ENCODE measurements at places on chromosomes 1 and 21.

DNA sequence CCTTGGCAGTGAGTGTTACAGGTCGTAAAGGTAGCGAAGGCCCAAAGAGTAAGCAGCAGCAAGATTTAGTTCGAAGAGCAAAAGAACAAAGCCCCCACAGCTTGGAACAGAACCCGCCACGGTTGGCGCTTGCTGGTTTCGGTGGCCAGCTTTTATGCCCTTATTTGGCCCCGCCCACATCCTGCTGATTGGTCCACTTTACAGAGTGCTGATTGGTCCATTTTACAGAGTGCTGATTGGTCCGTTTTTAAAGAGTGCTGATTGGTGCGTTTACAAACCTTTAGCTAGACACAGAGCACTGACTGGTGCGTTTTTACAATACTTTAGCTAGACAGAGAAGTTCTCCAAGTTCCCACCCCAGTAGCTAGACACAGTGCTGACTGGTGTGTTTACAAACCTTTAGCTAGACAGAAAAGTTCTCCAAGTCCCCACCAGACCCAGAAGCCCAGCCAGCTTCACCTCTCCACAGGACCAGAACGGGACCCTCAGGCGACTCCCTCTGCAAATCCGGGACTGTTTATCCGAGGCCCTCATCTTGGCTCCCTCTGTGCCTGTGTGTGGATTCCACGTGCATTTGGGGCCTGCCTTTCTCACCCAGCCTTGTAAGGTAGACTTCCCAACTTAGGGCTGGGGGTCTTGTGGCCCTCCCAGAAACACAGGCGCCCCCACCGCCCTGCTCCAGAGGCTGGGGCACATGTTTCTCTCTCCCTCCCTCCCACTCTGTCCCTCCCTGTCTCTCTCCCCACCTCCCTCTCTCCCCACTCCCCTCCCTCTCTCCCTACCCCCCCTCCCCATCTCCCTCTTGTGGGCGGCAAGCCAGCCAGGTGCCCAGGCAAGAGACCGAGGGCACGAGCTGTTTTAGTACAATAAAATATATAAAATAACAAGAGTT, 12.6 kb downstream of the FTCD start:
- no peak for DNase-seq

GRCh38 chr1:208731981-208732821, 488.0 kb upstream of the PLXNA2 start:
- no peak for DNase-seq

DNA sequence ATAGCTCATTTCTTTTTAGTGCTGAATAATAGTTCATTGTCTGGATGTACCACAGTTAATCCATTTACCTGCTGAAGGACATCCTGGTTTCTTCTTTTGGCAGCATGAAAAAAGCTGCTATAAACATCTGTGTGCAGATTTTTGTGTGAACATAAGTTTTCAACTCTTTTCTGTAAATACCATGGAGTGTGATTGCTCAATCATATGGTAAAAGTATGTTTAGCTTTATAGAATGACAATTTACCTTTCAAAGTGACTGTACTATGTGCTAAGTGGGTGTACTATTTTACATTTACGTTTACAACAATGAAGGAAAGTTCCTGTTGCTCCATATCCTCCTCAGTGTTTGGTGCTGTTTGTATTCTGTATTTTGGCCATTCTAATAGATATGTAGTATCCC, 49.0 kb downstream of the RUNX3 start:
- DNase-seq: no peak

DNA sequence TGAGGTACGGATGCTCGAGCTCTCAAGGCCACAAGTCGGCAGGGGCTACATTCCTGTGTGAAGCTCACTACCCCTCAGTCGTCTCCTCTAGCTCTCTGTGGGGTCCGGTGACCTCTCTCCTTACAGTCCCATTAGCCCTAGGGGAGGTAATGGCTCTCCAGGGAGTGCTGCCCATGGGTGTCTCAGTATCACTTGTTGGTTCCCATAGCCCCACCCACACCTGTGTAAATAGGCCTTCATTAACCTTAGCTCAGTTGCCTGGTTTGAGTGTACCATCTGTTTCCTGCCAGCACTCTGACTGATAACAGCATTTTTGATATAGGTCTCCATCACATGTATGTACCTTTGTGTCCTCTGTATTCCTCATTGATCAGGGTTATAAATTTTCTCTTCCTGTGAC, 133.2 kb upstream of the KCNJ15 start:
- DNase-seq: no peak

- DNase-seq: no peak
Observed at GRCh38 chr1:4670265-4670664, 15.9 kb downstream of the AJAP1 start.

DNA sequence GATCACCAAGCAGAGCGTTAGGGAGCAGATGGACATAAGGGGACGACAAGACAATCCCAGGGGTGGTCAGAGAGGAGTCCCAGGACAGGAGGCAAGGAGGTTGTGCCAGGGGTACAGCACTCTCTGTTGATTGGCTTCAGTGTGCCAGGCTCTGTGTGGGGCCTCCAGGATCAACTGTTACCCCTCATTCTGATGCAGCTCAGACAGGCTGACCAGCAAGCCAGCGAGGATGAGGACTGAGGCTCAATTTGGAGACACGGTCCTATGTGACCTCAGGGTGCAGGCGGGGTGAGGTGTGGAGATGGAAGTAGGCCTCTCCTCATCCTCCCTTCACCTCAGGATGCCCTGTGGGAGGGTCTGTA, 4.0 kb downstream of the HYI start:
- no peak for DNase-seq

DNA sequence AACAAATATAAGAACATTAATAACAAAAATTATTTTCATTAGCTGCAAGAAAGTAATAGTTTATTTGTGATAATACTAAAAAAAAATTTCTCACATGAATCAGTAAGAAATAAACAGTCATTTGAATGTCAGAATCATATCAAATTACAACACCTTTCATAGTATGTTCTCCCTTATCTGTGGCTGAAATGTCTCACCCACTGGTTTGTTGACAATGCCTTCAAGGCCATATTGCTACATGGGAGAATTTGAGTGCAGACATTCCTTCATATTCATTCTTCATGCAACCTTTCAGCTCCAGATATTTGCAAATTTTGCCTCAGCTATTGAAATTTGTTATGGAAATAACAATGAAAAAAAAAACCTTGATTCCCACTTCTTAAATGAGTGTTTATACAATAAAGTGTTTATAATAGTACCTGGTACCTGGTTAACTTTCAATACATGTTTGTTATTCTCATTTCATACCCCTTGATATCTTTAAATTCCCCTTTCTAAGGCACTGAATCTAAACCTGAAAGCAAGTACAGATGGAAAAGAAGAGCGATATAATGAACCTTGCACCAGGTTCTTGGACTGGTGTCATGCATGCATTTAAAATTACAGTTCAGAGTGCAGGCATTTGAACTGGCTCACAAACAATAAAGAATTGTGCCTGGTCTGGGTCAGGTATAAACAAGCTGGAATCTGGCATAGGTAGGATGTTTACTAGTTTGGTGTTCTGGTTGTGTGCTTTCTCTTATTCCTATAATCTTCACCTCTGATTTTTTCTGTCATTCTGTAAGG, 242.2 kb upstream of the ADGRL2 start:
- DNase-seq: no peak

- peak; percentile 62 for DNase-seq
Observed at GRCh38 chr21:15210235-15210678, 145.5 kb upstream of the NRIP1 start.

GRCh38 chr21:45877171-45877438, 104.5 kb upstream of the COL6A1 start:
- no peak for DNase-seq

GRCh38 chr1:16461681-16462080, 21.2 kb downstream of the NECAP2 start:
- DNase-seq: no peak

DNA sequence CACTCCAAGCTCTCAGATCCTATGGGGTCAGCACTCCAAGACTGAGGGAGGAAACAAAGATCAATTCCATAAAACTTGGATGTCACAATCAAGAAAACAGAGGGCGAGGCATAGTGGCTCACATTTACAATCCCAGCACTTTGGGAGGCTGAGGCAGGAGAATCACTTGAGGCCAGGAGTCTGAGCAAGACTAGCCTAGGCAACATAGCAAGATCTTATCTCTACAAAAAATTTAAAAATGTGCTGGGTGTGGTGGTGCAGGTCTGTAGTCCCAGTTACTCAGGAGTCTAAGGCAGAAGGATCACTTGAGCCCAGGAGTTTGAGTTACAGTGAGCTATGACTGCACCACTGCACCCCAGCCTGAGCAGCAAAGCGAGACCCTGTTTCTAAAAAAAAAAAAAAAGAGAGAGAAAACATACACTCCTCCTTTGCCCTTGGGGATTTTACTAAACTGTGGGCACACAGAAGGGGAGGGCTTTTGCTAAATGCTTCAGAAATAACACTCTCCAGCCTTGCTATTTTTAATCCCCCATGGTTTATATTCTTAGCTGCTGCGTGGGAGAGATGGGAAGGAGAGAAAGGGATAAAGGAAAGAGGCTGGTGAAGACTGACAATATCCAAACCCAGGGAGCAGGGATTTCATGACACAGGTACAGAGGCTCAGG, 18.1 kb downstream of the ARHGEF2 start:
- DNase-seq: no peak

GRCh38 chr21:44432841-44433790, 22.2 kb upstream of the LRRC3 start:
- no peak for DNase-seq

DNA sequence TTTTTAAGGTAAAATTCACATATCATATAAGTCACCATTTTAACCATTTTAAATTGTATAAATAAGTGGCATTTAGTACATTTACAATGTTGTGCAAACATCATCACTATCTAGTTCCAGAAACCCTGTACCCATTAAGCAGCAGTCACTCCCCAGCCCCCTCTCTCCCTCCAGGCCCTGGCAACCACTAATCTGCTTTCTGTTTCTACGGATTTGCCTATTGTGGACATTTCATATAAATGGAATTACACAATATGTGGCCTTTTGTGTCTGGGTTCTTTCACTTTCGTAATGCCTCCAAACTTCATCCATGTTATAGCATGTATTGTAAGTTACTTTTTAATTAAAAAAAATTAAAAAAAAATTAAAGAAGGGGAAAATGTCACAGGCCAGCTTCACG, 58.0 kb upstream of the RAB3GAP2 start:
- no peak for DNase-seq

DNA sequence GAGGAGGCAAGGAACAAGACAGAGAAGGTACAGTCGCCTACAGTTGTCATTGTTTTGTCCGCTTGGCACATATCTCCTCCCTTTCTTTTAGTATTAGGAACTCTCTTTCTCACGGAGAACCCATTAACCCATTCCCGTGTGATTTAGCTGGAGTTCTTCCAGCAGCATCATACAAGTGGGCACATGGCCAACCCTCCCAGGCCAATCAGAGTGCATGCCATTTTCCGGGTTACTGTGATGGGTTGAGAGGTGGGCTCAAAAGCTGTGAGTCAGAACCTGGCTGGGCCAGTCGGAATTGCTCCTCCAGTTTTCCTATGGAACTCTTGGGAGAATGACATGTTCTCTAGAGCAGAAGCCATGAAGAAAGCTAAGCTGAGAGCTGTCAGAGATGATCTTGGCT, 83.1 kb upstream of the SOD1 start:
- peak; percentile 29 for DNase-seq

DNA sequence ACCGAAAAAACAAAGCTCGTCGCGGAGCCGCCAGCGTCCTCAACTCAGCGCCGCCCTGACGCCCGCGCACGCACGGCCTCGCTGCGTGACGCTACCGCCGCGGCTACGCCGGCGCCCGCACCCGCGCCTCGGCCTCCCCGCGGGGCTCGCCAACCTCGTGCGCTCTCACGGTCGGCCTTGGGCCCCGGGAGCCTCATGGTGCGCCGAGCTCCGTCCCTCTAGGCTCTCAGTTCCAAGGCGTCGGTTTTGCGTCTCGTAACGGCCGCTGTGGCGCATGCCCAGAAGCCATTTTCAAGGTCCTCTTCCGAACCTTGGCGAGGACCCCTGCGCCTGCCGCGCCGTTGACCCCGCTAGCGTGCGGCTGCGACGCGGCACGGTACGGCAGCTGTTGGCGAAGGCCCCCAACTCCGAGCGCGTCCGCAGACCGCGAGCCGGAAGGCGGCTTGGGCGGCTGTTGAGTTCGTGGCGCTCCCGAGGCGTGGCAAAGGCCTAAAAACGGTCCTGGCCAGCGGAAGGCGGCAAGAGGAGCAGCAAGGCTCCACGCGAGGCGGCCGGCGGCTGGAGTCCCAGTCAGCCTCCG, at the start of gene HENMT1:
HENMT1 (minus strand) TSS at position 64 of the 580 bp plus-strand sequence. CDS start 1,209 bp downstream, outside the sequence.
- DNase-seq: peak; percentile 74

DNA sequence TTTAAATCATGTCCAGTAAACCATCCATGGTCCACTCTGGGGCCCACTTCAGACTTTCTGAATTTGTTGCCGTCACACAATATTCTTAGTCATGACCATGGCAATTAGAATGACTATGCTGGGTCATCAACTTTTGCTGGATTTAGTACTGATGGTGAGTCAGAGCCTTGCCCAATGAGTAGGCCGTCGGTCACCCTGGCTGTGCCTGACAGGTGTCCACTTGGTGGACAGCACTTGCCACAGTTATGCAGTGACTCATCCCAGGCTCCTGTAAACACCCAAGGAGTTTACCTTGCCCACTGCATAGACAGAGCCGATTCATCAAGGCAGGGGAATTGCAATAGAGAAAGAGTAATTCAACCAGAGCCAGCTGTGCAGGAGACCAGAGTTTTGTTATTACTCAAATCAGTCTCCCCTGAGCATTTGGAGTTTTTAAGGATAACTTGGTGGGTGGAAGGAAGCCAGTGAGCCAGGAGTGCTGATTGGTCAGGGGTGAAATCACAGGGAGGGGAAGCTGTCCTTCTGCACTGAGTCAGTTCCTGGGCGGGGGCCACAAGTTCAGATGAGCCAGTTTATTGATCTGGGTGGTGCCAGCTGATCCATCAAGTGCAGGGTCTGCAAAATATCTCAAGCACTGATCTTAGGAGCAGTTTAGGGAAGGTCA, 333.8 kb downstream of the PTPRU start:
- peak; percentile 8 for DNase-seq

GRCh38 chr1:109884242-109884891, 26.3 kb upstream of the CSF1 start:
- DNase-seq: no peak

DNA sequence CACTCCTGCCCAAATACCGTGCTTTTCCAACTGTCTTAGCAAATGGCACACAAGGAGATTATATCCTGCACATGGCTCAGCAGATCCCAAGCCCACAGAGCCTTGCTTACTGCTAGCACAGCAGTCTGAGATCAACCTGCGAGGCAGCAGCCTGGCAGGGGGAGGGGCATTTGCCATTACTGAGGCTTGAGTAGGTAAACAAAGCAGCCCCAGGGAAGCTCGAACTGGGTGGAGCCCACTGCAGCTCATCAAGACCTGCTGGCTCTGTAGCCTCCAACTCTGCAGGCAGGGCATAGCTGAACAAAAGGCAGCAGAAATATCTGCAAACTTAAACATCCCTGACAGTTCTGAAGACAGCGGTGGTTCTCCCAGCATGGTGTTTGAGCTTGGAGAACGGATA, 70.1 kb upstream of the PTBP2 start:
- DNase-seq: no peak

All from cardiac fibroblast (primary cell).